ENCODE measurements at places on chromosomes 1 and 21. TPM values are rescaled to one million over a fixed set of nuclear protein-coding genes. Genes with fewer than 3 reads are reported as not detected.

The C1orf116 gene
- total RNA-seq: 6.4 TPM

DNA sequence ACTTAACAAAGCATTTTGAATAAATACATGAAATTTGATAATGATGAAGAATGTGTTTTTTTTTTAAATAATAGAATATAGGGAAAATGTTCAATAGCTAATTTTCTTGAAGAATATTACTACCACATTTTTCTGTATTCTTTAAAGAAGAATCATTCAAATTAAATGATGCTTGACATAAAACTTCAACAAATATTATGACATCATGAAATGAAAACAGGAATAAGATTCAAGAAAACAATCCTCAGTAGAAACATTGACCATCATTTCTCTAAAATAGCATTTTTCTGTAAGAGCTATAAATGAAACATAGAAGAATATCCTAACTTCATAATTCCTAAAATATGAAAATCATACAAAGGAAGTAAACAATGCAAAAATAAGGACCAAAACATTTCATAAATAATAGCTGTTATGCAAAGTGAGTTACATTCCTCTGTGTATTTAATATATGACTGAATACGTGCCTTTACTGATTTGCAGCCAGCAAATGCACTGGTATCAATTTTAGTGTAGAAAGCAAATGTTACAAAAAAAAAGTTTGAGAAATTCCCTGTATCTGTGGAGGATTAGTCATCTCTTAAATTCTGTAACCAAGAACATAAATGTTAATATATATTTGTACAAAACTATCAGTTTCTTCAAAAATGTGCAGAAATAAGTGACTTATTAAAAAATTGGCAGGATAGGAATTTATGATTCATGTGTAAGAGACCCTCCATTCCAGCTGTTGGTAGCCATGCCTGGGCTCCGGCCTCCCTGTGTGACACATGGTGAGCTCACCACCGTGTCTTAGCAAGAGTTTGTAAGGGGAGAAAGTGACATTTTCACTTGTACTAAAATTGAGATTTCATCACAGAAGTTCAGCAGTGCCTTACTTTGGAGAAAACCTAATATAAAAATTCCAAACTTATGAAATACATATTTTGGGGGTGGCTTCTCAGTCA lies 15.0 kb upstream of the PTPN14 start:
- no peak for DNase-seq

DNA sequence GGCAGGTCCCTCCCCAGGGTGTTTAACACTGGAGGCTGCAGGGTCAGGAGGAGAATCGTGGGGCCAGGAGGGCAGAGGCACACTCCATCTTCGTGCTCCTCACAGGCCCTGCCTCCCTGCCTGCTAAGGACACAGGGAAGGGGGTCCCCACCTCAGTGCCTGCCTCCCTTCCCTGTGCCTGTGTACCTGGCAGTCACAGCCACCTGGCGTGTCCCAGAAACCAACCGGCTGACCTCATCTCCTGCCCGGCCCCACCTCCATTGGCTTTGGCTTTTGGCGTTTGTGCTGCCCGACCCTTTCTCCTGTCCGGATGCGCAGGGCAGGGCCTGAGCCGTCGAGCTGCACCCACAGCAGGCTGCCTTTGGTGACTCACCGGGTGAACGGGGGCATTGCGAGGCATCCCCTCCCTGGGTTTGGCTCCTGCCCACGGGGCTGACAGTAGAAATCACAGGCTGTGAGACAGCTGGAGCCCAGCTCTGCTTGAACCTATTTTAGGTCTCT lies 623 bp upstream of the BGLAP start:
- DNase-seq: no peak

The MAN1C1 gene
- total RNA-seq: 7.9 TPM

The NBPF3 gene
- 14.4 TPM for total RNA-seq

The SMYD2 gene
- total RNA-seq: 32.0 TPM

The DMBX1 gene
- total RNA-seq: not detected

GRCh38 chr1:2234762-2235113 lies 6.6 kb downstream of the SKI start:
- no peak for DNase-seq

The RNU1-2 gene
- 34,682 TPM for total RNA-seq

The RNF220 gene
- 22.9 TPM for total RNA-seq

The UROD gene
- 71.9 TPM for total RNA-seq

DNA sequence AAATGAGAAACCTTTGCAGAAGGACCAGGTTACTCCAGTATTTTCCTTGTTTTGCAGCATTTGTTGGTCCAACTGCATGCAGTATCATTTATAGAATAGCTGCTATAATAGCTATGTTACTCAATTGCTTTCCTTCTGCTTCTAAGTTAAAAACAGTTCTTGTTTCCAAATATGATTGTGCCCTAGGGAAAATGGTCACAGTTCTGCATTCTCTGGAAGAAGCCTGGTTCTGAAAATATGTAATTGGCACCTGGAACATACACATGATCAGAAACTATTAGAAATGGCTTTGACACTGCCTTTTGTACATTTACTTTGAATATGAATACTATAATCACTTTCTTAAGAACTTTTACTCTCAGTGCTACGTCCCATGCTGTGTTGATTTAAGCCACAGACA lies 33.6 kb downstream of the HENMT1 start:
- DNase-seq: no peak

DNA sequence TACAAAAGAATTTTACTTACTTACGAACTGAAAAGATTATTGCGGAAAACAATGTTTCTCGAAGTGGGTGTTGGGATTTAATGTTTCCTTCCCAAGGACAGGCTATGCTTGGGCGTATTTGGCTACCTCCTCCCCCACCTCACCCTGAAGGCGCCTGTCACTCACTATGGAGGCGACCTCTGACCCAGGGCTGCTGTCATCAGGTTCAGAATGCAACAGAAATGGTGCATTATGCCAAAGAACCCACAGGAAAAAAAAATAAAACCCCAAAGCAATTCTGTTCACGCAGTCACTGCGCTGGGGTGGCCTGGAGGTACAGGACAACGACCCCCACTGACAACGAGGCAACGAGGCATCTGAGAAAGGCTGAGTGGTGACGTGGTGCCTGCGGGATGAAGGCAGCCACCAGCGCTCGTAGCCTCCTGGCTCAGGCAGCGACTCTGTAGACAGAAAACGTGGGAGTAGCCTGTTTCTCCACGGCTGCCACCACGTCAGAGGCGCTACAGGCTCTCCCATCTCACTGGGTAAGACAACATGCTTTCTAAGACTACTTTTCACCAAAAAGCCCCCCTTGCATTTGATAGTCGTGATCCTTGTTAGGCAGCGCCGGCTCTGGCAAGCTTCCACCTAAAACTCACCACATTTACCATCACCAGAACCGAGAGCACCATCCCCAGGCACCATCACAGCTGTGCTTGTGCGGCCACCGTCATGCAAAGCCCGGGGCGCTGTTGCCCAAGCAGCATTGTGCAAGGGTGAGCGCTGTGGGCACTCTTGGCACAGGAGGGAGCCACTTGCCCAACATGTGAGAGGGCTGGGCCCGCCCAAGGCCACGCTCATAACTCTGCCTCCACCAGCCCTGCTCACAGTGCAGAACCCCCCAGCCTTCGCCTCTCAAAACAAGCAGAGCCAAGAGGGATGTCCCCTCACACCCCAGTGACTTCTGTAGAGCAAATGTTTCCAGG lies 14.3 kb downstream of the NADK start:
- DNase-seq: no peak

GRCh38 chr1:3074800-3075199 lies 5.8 kb downstream of the PRDM16 start:
- DNase-seq: no peak

The C1QA gene
- total RNA-seq: 37.7 TPM

DNA sequence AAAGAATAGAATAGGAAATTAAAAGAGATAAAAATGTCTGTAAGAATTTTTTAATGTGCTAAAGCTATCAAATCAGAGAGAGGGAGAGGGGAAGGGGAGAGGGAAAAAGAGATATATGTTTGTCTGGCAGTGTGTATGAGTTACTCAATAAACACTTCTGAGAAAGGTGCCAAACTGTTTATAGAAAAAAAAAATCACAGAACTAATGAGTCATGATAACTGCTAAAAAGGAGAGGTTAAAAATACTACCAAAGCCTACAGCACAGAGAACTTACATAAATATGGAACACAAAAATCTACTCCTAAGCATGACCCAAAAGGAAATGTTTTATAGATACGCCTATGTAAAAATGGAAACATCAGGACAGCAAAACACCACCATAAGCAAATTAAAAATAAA lies 45.4 kb downstream of the SELENOF start:
- DNase-seq: no peak

- peak; percentile 60 for DNase-seq
Observed at GRCh38 chr1:175353066-175353465, 160.5 kb upstream of the KIAA0040 start.

The TTC34 gene
- total RNA-seq: 0.10 TPM

GRCh38 chr1:38138498-38139233 lies 92.1 kb upstream of the POU3F1 start:
- peak; percentile 61 for DNase-seq

DNA sequence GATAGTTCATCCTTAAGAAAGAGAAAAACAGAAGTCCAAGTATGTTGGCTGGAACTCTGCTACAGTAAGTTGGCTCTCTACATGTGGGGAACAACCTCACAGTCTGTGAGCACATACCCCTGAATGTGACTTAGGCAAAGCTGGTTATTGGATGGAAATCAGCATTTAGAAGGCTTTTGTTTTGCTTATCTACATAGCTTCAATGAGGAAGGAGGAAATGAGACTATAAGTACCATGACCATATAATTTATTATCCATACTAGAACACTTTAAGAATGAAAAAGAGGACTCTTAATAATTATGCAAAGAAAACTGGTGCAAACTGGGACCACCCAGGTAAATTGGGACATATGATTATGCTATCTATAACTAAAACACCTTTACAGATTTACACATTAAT lies 31.7 kb upstream of the CD55 start:
- no peak for DNase-seq

DNA sequence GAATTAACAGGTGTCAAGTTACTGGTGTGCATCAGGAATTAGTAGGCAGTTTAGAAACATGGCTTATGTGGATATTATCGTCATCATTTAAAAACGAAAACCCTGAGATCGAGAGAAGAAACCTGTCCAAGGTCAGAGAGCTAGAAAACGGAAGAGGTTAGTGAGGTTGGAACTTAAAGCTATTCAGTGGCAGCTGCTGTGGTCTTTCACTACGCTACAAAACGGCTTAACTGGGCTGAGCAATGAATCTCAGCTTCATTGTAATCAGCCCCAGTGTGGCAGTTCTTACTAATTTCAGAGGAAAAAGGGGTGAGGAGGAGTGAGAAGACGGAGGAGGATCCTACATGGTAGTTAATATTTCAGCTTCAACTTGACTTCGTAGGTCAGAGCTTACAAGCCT lies 77.9 kb downstream of the DAB1 start:
- DNase-seq: no peak

DNA sequence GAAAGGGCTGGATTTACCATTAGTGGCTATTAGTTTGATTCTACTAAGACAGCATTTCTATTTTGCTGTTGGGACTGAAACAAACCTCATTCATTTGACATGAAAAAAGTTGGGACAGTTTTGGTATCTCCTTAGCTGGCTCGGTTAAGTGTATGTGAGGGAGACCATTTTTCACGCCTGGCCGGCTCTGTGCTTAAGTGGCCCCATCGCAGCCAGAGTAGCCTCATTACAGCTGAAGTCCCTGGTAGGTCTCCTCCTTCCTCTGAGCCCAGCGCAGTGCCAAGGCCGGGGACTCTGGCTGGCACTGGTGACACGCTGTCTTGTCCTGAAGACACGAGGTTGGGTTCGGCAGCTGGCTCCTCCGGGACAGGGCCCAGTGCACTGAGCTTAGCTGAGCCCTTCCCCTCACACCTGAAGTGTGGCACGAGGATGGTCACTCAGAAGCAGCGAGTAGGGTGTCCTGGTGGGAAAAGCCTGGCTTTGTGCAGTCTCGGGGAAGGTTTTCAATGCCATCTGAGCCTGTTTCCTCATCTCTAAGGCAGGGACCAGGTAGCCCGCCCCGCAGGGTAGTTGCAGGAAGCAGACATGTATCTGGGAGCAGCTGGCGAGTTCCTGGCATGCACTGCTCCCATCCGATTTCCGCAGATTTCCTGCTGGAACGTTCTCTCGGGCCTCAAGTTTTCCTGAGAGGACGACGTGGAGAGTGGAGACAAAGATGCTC lies 196.5 kb downstream of the DYRK1A start:
- DNase-seq: no peak

DNA sequence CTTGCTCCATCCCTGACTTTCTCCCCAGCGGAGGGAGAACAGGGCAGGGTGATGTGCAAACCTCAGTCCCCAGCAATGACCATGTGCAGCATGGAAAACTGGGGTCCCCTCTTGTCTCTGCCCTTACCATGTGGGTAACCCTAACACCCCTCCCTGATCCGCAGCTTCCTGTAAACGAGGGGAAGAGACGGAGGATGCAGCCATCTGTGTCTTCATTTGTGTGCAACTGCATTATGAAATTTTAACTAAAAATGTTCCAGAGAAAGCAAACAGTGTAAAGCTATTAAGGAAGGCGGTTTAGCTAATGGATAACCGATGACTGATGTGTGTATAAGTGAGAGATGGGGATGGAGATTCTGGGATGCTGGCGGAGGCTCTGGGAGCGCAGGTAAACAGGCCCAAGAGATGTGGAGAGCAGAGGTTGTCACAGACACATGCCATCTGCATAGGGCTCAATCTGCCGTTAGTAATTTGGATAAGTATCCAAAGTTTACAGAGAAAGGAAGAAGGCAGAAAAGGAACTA lies 206.6 kb downstream of the DSCAM start:
- DNase-seq: no peak

Measured in skin of body (tissue), 3 donors.